ENCODE measurements at places on chromosomes 2 and 18.

DNA sequence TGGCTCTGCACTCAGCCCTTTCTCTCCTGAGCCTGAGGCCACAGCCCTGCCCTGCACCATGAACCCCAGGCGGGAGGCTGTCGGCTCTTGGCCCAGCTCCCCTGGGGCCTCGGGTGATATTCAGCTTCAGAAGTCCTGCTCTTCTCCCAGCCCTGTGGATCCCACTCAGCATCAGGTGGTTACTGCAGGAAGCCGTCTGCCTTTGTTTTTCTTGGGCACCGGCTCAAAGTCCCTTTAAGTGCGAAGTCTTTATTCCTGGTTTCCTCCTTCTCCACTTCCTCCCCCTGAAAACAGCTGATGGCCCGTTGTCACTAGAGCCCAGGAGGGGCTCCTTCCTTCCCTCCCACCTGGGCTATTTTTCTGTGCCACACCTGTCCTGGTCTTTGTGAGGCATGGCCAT, 161.5 kb upstream of the BCL2L11 start:
- DNase-seq = no peak

DNA sequence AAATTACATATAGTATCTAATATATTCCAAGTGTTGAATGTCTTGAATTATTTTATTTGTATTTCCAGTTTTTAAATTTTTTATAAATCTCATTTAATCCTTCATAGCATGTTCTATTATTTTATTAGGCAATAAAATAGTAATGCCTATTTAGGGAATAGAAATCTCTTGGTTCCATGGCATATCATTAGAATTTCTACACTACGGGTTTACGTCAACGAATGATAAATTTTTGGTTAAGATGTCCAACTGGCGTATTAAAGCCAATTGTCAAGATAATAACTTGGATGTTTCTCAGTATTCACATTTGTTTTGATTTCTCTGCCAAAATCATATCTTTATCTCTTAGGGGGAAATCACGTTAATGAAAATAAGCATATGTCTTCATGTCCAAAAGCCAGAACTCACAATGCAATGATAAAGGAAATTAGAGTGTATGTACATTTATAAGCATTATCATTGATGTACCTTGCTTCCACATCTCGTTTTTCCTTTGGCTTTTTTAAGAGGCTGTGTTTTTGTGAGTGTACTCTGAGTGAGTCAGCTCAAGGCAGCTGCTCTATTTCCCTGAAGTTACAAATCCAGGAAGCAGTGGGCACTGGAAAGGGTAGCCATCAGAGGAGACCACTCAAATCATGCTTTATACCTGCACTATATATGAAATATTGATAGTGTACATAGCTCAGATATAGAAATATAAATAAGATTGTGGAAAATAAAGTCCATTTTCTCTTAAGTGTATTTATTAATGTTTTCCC, 115.8 kb upstream of the PDE1A start:
- DNase-seq = no peak

- no peak for DNase-seq
Observed at GRCh38 chr2:11072550-11072949, 82.7 kb upstream of the SLC66A3 start.

DNA sequence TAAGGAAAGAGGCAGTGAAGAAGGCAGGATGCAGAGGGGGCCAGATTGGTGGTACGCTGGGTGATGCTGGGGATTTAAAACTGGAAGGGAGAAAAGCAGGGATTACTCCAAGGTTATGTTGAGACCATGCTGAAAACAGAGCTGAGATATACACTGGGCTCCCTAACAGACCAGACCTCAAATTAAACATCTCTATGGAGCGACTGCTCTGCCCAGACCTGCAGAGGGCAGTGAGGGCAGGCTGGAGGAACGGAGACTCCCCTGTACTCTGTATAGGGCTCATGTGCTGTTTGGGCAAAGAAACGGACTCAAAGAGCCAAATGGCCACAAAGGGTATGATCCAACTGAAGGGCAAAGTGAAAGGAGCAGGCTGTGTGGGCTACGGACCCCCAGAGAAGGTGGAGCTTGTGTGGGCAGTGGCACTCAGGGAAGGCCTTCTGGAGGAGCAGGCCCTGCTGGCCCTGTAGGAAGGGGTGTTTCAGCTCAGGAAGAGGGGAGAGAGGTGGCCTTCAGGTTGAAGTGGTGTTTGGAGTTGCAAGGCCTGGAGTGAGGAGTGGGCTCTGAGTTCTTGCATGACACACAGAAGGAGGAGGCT, 4.8 kb upstream of the CELF4 start:
- DNase-seq = no peak

DNA sequence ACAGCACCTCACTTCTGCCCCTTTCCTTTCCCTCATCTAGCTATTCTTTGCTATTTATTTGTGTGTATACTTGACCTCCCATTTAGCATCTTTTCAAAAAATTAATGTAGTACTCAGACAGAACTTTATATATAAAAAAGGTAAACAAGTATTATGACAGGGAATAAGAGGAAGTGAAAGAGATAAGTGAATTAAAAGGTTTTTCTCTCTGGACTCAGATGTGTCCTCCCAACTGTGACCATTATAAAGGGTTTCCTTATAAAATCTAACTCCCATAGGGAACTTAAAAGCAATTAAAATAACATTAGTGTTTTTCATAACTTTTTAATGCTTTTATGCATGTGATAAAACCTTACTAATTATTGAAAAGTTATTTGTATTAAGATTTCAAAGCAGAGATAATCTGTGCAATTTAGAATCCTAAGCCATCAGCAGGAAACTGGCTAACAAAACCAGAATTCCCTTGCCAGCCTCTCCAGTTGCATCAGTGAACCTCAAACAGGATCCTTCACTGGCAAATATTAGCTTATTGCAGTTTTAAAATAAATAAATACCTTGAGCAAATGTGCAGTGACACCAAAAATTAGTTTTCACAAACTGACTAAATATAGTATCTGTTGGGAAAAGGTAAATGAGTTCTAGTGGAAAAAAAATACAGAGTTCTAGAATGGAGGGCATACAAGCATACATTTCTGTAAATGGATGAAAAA, 930.7 kb downstream of the BCL11A start:
- no peak for DNase-seq

DNA sequence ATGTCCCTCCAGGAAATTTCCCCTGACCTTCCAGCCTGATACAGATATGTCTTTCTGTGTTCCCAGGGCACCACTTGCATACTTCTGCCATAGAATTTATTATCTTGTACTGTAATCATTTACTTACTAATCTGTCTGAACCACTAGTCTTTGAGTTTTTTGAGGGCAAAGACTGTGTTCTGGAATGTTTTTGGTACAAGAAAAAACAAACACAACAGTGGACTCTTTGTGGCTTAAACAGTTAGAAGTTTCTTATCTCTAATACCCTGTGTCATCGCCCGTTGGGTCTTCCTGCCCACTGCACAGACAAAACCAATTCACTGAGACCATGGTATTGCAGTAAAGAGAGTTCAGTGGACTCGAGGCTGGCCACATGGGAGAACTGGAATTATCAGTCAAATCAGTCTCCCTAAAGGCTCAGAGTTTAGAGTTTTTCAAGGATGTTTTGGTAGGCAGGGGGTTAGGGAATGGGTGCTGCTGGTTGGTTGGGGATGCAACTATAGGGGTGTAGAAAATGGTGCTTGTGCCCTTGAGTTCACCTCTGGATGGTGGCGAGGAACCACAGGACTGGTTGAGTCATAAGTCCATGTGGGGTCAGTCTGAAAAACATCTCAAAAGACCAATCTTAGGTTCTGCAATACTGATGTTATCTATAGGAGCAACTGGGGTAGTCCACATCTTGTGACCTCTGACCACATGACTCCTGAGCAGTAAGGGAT, 20.3 kb downstream of the RALB start:
- no peak for DNase-seq

- DNase-seq = peak; percentile 30
Observed at GRCh38 chr2:200188876-200189275, 117.6 kb upstream of the SPATS2L start.

DNA sequence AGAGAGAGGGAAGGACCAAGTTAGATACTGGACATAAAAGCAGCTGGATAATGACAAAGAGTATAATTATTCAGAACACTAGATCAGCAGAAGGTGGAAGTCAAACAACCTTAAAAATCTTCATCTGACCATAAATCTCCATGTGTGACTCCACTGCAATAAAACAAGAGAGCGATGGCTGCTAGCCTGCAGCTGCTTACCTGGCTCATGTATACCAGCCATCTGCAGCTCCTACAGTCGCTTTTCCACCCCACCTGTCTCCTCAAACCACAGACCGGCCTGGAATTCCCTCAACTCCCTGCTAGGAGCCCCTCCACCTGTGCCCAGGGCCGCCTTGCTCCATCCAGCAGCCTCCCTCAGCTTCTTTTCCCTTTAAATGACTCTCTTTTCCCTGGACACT, 64.5 kb downstream of the SLC4A5 start:
- DNase-seq = no peak

- DNase-seq = no peak
Observed at GRCh38 chr2:140295767-140296166, 1515.6 kb upstream of the NXPH2 start.

DNA sequence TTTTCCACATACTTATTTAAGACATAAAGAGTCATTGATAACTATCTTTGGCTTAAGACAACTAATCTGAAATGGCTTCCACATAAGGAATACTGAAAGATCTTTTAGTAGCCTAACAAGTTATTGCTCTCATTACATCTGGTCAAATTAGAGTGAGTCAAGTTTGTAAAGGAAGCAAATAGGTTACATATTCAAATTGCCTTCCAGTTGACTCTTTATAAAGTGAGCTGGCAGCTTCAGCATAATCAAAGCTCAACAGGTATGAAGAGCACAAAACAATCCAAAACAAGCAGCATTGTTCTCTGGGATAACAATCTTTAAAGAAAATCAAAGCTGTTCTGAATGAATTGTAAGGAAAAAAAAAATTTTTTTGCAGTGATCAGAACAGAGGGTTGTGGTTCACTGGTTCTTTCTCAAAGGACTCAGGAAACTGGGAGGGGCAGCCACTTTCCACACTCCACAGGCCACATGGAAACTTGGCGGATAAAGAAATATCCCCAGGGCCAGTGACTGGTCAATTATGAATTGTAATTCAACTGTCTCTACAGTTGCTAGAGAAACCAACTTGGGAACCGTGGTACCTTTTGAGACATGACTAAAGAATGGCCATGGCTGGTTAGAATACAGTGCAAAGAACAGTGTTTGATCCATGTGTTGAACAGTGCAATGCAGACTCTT, 369.3 kb upstream of the KCNH7 start:
- no peak for DNase-seq

DNA sequence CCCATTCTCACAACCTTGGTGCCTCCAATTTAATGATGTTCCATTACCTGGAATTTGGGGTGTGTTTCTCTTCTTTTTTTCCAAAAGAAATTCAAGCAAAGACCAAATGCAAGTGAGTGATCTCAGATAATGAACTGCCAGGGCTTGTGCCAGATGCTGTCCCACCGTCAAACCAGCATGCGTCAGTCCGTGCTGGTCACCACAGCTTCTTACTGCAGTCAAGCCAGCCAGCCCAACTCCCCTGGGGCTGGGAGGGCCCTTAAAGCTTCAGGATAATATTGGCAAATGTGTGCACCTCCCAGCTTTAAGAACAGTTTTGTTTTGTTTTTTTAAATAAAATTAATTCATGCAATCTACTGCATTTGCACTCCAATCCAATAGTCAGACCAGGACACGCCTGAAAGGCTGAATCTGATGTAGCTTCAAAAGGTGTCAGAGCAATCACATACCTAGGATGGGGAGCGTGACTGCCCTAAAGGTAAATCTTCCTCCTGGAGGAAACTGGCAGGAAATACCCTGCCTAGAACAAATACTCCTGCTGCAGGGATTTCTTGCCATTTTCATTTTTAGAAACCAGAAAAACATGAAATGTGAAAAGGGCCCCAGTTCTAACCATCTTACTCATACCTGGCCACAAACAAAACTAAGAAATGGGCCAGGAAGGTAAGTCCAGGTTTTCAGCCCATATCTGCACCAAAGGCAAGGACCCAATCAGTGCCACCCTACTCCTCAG, 26.8 kb upstream of the SP3 start:
- DNase-seq = no peak

DNA sequence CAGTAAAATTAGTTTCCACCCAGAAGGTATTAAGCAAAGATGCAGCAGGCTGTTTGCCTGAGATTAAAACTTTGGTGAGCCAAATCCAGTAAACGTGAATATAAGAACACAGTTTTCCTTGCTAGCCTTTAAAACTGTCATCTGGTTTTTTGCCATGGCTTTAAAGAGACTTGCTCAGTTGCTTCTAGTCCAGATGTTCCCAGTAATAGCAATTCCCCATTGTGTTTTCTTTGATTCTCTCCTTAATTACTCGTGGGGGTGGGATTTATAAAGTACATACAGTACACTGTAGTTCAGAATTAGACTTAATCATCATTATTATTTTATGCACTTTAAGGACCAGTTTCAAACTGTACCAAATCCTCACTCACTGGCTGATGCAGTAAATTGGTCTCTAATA, 303.5 kb upstream of the ZNF804A start:
- DNase-seq = no peak

DNA sequence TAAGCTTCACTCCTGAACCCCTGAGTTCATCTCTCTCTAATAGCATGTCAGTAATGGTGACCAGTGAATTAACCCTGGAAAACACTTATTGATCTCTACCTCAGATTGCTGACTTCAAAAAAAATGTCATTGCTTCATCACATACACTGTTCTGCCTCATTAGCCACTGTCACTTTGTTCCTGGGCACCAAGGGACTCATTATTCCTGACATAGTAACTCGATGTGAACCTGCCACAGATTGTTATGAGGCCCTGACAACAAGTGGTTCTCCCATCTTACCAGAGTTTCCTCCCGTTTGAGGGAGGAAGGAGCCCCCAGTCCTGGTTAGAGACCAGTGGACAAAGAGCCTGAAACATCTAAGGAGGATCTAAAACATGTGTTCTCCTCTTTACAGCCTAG, 403.3 kb upstream of the SMIM21 start:
- DNase-seq = no peak

DNA sequence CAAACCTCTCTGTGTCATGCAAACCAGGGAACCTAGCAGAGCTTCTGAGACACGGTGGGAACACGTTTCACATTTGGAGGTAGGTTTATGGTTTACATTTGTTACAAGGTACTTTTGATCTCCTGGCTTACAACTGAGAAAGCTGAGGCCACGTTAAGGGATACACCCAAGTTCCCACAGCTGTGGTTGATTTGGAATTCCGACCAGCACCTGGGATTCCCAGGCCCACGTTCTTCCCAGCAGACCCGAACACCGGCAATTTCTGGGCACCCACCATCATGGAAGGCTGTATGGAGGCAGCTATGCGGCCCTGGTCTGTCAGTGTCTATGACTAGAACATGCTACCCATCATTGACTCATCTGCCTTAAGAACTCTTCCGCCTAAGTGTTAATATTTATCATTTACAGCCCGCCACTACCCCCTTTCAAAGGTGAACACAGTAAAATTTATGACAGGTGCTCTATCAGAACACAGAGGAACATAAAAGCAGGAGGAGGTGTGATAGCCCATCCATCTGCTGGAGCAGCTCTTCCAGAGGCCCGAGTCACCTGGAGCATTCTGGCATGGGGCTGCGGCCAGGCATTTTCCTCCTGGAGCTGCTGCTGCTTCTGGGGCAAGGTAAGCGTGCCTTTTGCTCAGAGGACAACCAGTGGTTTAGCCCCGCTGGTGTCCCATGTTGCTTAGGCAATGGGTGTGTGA, at the start of gene PLB1:
Gene PLB1, plus strand, starts transcription at position 510 of the 700 bp plus-strand sequence. Its CDS starts 55 bp downstream, at position 565.
- no peak for DNase-seq
